ENCODE measurements at places on chromosomes 7 and 10.

- no peak for DNase-seq
Observed at GRCh38 chr7:143300959-143301935, 13.1 kb downstream of the CASP2 start.

GRCh38 chr10:133454204-133454893 is 604 bp downstream of the SCART1 start:
- no peak for DNase-seq

- no peak for DNase-seq
Observed at GRCh38 chr10:130174328-130174727, 38.1 kb downstream of the GLRX3 start.

- DNase-seq = no peak
Observed at GRCh38 chr7:143882020-143882603, 19.9 kb downstream of the TCAF1 start.

DNA sequence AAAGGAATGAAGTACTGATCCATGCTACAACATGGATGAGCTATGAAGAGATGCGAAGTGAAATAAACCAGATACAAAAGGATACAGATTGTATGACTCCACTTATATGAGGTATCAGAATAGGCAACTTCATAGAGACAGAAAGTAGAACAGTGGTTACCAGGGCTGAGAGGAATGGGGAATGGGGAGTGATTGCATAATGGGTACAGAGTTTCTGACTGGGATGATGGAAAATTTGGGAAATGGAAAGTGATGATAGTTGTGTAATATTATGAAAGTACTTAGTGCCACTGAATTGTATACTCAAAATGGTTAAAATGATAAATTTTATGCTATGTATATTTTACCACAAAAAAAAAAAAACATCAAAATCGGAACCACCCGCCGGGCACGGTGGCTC is 3.9 kb downstream of the ATXN7L1 start:
- no peak for DNase-seq

- DNase-seq = no peak
Observed at GRCh38 chr10:120270906-120271305, 186.1 kb upstream of the PLPP4 start.

GRCh38 chr10:87794285-87794684 is 23.7 kb downstream of the ATAD1 start:
- DNase-seq = no peak

GRCh38 chr7:150736864-150737263 is 354 bp upstream of the GIMAP5 start:
- no peak for DNase-seq

GRCh38 chr7:24910551-24911212 is 69.3 kb downstream of the OSBPL3 start:
- no peak for DNase-seq

- DNase-seq = no peak
Observed at GRCh38 chr10:56469482-56469881, 108.4 kb upstream of the ZWINT start.

DNA sequence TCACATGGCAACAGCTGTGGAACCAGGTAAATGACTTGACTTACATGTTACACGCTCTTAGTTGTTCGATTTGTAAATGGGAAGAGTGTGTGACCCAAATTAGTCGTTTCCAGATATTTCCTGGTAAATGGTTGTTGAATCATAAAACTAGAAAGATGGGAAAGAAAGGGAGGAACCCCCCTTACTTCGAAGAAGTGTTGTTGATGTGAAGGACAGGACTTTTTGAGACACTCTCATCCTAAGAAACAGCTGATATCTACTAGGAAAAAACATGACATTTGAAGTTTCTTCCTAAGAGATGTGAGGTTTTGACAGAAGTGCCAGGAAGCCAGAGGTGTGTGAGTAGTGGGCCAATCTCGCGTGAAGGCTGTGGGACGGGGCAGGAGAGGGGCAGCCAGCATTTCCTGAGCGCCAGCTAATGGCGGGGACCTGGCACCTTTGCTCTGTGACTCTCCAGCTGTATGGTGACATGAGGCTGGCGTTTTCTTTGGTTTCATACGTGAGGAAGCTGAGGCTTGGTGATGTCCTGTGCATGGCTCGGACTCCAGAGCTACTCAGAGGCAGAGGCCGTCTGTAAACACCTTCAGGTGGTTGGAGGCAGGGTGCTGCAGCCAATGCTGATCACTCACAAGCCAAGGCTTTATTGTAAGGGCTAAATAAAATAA is 53.7 kb downstream of the IKZF1 start:
- DNase-seq = no peak

DNA sequence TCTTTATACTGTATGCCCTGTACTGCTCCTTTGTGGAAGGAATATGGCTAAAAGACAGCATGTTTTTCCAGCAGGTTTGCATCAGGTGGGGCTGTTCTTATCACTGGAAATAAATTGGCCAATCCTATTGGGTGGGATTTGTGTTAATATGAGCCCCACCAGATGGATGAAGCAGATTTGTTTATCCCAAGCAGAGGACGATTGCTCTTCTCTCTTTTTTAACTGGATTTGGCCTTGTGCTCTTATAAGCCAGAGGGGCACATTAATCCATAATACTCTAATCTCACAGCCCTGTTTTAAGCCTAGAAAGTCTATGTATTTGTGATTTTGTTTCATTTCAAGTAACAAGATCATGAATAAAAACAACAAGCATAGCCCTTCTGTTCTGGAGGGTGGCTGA is 240.1 kb upstream of the ADARB2 start:
- DNase-seq = no peak

GRCh38 chr7:45701701-45702510 is 127.7 kb downstream of the ADCY1 start:
- DNase-seq = no peak

GRCh38 chr10:122966879-122967278 is 12.9 kb upstream of the C10orf88 start:
- no peak for DNase-seq
